ENCODE measurements at places on chromosomes 5 and 9.

DNA sequence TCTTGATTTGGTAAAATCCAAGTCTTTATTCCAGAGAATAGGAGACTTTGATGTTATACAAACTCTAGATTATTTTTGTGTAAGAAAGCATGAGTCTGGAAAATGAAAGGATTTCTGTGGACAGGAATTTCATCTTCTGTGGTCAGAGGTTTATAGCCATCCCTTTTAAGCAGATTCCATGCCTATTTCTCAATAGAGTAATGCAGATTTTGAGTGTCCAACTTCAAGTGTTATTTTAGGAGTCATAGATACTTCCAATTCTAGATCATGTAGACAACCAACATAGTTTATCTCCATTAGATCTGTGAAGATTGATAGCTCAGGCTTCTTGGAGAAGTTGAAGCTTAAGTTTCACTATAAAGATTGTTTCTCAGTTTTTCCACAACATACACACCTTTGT lies 379.7 kb downstream of the PSAT1 start:
- no peak for DNase-seq

DNA sequence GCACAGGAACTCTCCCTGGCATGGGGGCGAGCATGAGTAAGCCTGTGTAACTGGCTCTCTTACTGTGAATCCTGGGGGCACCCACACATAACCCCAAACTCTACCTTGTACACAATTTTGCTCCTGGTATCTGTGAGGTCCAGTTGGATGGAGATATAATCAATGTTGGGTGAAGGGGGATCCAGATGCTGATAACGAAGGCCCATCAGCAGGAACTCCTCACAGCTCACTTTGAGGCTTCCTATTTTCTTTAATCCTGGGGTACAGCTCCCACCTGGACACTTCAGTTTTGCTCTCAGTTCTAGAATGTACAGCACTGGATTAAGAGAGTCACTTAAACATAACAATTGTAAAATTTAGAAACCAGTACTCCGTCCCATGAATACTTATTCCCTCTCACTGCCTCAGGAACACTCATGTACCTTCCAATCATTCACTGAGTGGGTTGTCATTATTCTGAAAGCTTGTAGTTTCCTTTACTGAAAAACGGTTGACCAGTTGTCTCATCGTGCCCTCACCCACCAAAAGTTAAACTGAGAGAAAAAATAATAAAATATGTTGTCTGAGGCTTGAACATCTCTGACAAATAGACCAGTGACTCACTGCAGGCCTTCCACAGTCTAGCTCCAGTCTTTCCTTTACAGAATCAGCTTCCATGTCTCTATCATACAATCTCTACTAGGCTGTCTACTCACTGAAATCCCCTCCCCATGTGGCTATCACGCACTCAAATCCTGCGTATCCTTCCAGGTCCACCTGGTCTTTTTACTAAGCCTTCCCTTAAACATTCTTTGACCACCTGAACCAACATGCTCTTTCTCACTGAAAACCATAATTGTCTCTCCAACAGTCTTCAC lies 52.6 kb downstream of the FREM1 start:
- DNase-seq, result no peak

DNA sequence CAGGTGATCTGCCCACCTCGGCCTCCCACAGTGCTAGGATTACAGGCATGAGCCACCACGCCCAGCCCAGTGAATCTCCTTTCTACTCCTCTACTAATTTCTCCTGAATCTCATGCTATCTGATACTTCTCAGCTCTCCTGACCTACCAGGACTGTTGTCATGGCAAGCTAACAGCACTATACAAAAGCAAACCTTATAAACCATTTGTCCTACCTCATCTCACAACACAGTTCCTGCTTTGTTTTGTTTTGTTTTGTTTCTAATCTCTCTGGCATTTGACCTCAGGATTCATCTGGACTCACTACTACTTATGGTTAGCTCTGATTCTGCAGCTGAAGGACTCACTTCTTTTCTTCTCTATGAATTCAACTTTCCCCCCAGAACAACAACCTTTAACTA lies 734.8 kb downstream of the TLE1 start:
- DNase-seq, result no peak

- DNase-seq, result no peak
Observed at GRCh38 chr5:10964806-10965205, 203.8 kb upstream of the DAP start.

DNA sequence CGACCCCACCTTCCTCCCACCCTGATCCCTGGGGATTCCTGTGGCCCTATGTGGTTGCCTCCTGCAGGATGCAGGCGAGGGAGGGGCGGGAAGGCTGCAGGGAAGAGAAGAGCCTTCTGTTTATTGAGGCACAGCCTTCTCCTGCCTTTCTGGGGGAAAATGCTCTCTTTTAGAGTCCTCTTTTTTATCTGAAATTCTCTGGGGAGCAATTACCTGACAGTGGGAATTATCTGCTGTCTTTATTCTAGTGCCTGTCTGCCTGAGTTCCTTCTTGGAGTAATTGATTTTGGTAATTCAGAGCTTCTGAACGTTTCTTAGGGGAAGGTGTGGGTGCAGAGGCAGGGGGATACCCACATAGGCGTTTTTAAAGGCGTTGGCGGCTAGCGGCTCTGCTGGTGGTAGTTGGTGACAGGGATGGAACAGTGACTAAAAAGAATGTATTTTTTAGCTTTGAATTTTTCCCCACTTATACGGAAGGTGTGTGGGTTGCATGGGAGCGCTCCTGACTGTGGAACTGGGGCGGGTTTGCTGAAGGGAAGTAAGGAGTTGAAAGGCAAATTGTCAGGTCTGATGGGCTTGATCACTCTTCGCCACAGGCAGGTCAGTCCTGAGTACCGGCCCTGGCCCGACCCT lies 35.2 kb upstream of the DAB2IP start:
- DNase-seq, result no peak

GRCh38 chr9:95156074-95156473 lies 161.4 kb downstream of the FANCC start:
- DNase-seq, result no peak

DNA sequence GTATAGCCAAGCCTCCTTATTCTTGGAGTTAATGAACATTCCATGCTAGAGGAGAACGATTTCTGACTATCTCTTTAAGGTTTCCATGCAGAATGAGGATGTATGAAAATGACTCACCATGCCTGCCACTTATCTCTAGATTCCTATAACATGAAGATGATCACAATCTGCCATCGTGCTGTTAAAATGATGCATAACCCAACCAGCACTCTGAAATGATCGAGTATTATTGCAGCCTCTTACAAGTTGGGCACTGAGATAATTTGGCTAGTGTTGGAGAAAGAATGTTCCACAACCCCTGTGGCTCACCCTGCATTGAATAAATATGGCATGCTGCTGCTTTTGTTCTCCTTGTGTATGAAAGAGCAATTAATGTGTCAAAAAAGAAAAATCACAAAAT lies 1143.6 kb upstream of the WWC1 start:
- DNase-seq, result no peak

DNA sequence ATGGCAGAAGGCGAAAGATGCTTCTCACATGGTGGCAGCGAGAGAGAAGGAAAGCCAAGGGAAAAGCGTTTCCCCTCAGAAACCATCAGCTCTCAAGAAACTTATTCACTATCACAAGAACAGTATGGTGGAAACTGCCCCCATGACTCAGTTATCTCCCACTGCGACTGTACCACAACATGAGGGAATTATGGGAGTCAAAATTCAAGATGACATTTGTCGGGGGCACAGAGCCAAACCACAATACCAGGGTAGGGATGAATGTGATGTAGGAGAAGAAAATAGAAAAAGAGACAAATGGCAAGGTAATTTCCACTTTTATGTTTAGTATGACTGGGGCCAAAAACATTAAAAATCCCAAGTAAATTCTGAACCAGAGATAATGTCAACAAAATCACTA lies 216.8 kb downstream of the TRIM36 start:
- DNase-seq, result no peak

- DNase-seq, result no peak
Observed at GRCh38 chr9:36665387-36665786, 92.7 kb downstream of the MELK start.

DNA sequence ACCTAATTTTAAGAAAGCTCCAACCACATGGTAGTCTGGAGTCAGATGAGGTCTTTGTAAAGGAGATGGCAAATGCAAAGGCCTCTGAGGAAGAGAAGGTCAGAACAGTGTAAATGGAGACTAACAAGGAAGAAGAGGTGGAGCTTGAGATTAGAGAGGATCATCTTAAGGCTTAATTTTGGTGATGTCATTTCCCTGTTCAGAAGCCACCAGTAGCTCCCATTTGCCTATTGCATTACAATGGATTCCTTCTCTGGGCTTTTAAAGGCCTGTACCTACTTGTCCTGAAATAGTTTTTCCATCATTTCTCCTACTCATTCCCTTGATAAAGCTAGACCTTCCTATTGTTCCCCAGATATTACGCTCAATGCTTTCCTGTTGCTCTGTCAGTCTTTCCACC lies 16.1 kb downstream of the PCSK5 start:
- no peak for DNase-seq

DNA sequence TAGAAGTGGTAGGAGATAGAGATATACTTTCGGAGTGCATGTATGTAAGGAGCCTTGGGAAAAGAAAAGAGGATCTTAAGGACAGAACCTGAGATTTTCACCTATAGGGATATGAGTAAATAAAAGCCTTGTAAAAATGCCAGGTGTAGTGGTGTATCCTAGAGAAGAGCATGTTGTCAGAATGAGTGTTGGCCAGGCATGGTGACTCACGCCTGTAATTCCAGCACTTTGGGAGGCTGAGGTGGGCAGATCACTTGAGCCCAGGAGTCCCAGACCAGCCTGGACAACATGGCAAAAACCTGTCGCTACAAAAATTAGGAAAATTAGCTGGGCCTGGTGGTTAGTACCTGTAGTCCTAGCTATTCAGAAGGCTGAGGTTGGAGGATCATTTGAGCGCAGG lies 76.0 kb downstream of the IPO11 start:
- no peak for DNase-seq

GRCh38 chr5:59272809-59273427 lies 620.6 kb downstream of the PDE4D start:
- DNase-seq, result no peak

- no peak for DNase-seq
Observed at GRCh38 chr5:1668141-1668721, 131.4 kb downstream of the MRPL36 start.

GRCh38 chr5:64318175-64318574 lies 152.5 kb downstream of the RNF180 start:
- DNase-seq, result no peak
